COLO829 (cell line): ENCODE measurements at places on chromosomes 2 and 18.

GRCh38 chr2:120856421-120856862 lies 120.8 kb downstream of the GLI2 start:
- DNase-seq: no peak

DNA sequence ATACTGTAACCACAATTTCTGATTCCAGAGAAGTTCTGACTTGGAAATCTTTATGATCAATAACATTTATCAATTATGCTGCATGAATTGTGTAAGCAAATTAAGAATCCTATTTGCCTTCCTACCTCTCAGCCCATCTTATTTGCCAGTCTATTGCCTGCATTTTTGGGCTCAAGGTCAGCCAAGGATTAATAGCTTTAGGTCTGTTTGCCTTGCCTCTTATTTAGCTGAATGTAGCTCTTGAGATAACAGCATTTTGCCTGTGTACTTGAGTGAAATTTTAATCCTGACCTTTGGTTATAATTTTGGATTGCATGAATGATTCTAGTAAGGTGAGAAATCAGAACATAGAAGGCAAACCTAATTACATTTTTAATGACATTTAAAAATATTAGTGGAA lies 51.2 kb downstream of the MYO3B start:
- DNase-seq: no peak

DNA sequence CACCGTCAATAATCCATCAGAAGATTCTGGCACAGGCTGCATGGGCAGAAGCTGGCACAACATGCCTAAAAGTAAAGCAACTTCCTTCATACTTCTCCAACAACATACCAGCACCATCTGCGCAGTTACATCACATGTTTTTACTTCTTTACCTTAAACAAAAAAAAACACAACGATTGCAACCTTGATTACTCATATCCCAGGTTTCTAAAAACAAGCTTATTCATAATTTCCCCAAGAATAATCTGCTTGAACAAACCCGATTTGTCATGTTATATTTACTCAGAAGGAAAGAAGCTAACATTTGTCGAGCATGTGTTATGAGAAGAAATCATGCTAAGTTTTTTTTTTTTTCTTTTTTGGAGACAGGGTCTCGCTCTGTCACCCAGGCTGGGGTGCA lies 54.7 kb downstream of the THADA start:
- DNase-seq: no peak

DNA sequence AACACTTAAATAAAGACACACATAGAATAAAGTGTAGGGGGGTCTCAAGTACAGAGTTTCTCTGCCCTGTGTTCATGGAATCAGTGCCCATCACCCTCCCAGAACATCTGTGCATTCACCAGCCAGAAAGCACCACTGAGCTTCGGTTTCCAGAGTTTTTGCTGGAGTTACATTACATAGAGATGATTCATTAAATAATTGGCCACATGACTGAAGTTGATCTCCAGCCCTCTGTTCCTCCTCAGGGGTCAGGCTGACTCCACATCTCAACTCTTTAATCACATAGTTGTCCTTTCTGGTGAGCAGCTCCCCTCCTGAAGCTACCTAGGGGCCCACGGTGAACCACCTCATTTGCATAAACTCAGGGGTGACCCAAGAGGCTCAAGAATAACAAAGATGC lies 129.8 kb downstream of the METTL4 start:
- DNase-seq: no peak

DNA sequence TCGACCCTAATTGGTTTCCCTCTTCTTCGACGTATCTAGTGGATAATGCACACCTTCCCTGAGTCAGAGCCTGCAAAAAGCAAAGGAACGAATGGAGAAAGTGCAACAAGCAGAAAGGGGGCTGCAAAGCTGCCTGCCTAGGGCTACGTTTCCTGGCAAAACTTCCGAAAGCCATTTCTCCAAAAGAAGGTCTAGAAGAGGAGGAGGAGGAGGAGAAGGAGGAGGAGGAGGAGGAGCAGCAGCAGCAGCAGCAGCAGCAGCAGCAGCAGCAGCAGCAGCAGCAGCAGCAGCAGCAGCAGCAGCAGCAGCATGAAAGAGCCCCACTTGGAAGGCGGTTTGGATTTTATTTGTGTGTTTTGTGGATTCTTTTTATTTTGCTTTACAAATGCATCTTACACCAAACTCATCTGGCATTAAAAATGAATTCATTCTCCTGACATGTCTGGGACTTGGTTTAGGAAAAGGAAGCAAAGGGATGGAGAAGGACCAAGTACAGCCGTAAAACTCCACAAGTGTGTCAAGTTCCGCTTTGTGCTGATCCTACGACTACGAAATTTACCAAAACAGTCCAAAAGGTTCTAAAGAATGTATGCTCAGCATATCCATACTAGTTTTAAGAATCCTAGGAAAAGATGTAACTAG lies 2.0 kb downstream of the TCF4 start:
- DNase-seq: no peak

DNA sequence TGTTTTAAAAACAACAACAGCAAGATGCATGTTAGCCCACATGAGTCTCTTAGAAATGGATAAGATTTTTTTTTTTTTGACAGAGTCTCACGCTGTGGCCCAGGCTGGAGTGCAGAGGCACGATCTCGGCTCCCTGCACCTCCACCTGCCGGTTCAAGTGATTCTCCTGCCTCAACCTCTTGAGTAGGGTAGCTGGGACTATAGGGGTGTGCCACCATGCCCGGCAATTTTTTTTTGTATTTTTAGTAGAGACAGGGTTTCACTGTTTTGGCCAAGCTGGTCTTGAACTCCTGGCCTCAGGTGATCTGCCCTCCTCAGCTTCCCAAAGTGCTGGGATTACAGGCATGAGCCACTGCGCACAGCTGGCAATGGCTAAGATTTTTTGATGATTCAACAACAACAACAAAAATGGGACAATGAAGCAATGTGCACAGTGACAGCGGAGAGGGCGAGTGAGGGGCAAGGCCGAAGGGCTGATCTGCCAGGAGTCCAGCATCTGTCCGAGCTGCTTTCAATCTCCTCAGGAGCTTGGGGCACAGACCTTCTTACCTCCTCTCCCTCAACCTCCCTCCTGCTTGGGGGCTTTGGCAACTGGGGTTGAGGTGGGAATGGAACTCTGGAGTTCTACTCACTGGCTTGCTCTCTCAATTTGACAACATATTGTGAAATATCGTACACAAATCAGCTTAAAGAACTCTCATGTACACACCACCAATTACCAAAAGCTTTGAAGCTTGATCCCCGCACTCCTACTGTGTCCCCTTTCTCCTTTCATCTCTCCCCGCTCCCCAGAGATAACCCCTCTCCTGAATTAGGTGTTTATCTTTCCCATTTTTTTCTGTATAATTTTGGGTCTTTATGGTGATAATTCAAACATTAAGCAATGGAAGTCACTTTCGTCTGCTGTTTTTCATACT lies 3.4 kb downstream of the ABCG8 start:
- no peak for DNase-seq

GRCh38 chr2:154908327-154908726 lies 209.8 kb downstream of the KCNJ3 start:
- DNase-seq: no peak

GRCh38 chr18:48554610-48555400 lies 16.0 kb downstream of the CTIF start:
- no peak for DNase-seq

GRCh38 chr2:11343650-11344341 lies 640 bp downstream of the ROCK2 start:
- DNase-seq: no peak

GRCh38 chr2:63399156-63399555 lies 189.1 kb downstream of the WDPCP start:
- DNase-seq: no peak

DNA sequence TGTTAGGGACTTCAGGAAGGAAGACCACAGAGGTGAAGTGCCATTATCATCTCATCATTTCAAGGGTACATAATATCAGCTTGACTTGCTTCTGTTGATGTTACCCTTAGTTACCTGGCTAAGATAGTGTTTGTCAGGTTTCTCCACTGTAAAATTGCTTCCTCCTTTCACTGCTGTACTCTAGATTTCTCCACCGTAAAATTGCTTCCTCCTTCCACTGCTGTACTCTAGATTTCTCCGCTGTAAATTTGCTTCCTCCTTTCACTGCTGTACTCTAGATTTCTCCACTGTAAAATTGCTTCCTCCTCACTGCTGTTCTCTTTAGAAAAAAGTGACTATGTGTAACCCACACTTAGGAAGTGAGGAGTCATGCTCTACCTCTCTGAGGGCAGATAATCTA lies 1460.3 kb downstream of the SUCLG1 start:
- no peak for DNase-seq

DNA sequence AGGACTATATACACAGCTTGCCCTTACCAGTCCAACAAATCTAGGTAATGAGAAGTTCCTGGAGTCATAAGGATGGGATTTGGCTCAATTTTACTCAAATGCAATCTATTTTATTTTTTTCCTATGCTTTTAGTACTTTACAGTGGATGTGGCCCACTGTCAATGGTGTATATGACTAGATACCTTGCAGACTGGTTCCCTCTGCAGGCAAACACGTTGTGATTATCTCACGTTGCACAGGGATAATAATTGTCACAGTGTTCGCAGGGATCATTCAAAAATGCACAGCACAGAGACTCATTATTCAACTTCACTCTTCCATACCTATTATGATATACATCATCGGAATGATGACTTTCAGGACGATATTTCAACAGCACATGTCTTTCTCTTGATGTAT lies 359.7 kb downstream of the MBD2 start:
- no peak for DNase-seq

DNA sequence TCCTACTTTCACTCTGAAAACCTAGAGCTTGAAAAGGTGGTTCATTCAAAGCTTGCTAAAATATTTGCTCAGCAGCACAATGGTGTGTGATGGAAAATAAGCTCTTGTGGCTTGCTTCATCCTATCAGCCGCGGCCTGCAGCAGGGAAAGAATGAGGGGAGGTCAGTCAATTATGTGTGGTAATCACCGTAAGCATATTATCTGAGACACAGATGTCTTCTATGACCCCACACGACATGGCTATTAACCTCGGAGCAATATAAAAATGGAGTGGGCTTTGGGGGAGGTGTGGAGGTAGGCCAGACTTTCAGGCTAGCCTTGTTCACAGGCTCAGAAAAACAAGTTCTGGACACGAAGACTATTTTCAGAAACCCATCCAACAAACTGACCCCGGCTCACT lies 98.4 kb upstream of the SIX3 start:
- DNase-seq: no peak

DNA sequence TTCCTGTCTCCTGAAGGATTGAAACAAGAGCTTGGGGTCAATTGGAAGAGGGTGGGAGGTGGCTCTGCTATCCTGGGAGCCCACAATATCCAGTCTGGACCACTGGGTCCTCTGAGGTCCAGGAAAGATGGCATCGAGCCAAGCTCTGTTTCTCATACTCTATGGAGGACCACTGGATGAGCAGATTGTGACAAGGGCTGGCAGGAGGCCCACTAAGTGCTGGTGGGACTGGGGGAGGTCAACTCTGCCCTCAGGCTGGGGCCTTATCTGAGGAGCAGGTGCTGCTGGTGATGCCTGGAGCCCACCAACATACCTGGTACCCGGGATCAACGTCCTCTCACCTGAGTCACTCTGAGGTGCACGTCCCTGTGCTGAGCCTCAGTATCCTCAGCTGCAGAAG lies 142.4 kb downstream of the NDUFA10 start:
- no peak for DNase-seq

GRCh38 chr2:58984731-58985130 lies 743.6 kb upstream of the FANCL start:
- DNase-seq: no peak

- DNase-seq: no peak
Measured at GRCh38 chr2:233444501-233444900, 90.2 kb downstream of the DGKD start.

DNA sequence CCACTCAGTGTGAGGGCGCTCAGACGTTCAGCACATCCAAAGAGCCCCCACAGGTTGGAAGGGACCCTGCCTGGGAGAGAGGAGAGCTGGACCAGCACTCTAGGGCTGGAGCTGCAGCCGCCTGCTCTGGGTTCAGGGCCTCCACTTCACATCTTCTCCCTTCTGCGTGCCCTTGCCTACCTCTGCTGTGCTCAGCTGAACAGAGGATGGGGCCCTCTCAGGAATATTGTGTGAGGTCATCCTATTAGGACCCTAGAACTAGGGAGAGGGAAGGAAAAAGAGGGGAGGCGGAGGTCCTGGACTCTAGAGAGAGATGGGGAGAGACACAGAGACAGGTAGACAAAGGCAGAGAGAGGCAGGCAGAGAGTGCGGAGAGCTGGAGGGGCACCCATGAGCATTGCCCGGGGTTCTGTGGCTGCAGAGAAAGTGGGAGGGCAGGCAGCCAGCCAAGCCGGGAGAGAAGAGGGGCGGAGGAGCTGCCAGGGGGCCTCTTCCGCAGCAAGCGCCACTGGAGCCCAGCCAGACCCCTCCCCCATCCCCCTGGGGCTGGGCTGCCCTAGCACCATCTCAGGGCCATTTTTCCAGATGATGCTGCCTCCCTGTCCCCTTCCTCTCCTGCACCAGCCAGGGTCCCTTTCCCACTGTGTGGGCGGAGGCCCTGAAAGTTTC lies 8.3 kb upstream of the TNS1 start:
- DNase-seq: no peak

DNA sequence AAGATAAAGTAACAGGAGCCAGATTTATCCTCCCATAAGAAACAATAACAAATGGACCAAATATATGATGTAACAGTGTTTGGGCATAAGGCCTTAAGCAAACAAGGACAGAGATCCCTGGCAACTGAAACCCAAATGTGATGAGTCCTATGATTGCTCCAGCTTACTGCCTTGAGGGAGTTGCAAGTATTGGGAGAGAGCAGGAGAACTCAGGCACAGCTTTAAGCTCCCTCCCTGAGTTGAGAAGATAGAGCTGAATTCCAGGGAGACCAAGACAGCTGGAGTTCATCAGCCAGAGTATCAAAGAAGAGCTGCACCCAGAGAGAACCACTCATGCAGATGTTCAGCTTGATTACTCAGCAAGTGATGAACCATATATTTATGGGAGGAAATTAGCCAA lies 814.5 kb upstream of the RAB6C start:
- DNase-seq: no peak

GRCh38 chr2:112811841-112812306 lies 24.7 kb downstream of the IL1B start:
- peak; percentile 69 for DNase-seq

- DNase-seq: no peak
Measured at GRCh38 chr2:43038696-43039094, 187.7 kb downstream of the ZFP36L2 start.

GRCh38 chr2:183665425-183665824 lies 541.2 kb downstream of the NUP35 start:
- DNase-seq: no peak

- no peak for DNase-seq
Measured at GRCh38 chr2:215365184-215365658, 53.4 kb downstream of the ATIC start.

DNA sequence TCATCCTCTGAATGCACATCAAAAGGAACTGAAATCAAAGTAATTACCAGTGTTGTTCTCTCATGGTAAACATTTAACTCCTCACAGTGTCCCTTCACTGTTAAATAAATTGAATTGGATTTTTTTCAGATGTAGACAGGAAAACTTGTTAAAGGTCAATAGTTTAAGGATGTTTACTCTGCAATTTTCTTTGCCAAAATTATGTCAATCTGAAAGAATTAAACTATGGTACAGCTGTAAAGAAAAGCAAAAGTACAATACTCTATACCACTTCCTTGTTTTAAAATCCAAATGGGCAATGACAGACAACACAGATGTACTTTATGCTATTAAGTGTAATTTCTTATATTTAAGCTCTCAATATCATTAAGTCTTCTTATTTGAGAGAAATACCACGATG lies 153.2 kb downstream of the WDPCP start:
- no peak for DNase-seq
